Hypothalamus (tissue), 51 donors: ENCODE measurements at places on chromosomes 7 and 10.

- no peak for DNase-seq
Observed at GRCh38 chr10:74947781-74948401, 121.5 kb downstream of the KAT6B start.

GRCh38 chr7:128190051-128190647 is 50.9 kb upstream of the LEP start:
- no peak for DNase-seq

DNA sequence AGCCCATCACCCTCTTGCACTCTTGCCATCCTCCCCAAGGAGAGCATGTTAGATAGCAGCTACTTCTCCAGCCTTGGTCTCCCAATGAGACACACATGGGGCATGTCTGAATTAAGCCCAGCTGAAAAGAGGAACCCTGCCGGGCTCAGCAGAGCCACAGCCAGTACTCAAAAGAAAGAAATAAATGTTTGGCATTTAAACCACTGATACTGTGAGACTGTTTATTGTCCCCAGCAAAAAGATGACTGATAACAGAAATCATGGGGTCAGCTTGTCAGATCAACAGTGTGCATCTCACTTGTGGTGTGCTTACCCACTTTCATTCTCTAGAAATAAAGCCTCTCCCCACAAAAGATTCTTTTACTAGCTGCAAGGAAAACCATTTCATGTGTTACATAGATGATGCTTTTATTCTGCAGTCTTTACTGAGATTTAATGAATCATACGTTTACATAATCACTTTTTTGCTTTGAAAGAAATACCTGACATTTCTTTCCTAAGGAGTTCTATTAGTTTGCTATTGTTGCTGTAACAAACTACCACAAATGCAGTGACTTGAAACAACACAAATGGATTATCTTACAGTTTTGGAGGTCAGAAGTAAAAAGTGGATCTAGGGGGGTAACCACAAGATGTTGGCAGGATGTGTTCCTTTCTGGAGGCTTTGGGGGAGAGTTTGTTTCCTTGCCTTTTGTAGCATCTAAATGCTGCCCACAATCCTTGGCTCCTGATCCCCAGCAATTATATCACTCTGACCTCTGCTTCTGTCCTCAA is 20.9 kb downstream of the ANKRD7 start:
- DNase-seq = no peak

- no peak for DNase-seq
Observed at GRCh38 chr7:36283711-36284130, 105.9 kb upstream of the ANLN start.

- DNase-seq = no peak
Observed at GRCh38 chr7:99623702-99624447, 7.1 kb downstream of the ZSCAN25 start.

GRCh38 chr7:88647825-88648224 is 111.7 kb upstream of the ZNF804B start:
- no peak for DNase-seq

GRCh38 chr10:7703140-7703539 is at the start of gene ITIH2:
TSS of gene ITIH2 (plus strand) at chr10:7703316. CDS start at chr10:7703435, 119 bp downstream.
- DNase-seq = no peak

DNA sequence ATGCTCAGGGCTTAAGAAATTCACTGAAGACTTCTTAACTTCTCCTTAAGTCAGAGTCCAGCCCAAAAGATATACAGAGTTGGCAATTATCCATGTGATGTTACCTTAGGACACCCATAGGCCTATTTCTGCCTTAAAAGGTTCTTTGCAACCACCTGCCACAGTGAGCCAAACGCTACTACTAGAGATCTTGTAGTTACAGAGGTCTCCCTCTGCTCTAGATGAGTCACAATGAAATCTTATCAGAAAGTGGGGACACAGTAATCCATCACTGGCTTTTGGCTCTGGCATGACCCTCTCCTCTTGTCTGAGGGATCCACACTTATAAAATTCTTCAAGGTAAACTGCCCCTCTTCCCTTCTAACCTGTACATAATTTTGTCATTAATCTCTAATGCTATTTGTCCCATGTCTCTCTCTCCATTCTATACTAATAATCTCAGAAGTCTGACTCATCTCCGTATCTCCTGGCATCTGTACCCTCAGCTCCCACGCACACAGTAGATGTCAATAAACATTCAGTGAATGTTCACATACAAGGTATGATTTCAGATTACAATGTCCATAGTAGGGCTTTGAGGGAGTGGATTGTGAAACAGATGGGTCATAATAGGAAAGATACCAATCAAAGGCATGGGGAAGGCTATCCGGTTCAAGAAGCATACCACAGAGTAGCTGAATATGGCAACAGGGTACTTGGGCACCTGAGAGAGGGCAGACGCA is 112.1 kb downstream of the SGMS1 start:
- DNase-seq = no peak

- no peak for DNase-seq
Observed at GRCh38 chr10:50211670-50212069, 39.6 kb downstream of the ASAH2 start.

DNA sequence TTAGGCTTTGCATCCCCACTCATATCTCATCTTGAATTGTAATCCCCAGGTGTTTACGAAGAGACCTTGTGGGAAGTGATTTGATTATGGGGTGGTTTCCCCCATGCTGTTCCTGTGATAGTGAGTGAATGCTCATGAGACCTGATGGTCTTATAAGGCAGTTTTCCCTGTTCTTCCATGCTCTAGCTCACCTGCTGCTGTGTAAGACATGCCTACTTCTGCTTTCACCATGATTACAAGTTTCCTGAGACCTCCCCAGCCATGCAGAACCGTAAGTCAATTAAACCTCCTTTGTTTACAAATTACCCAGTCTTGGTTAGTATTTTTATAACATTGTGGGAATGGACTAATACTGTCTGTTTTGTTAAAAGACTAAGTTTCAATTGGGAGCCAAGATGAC is 35.3 kb upstream of the ZNF92 start:
- DNase-seq = no peak

DNA sequence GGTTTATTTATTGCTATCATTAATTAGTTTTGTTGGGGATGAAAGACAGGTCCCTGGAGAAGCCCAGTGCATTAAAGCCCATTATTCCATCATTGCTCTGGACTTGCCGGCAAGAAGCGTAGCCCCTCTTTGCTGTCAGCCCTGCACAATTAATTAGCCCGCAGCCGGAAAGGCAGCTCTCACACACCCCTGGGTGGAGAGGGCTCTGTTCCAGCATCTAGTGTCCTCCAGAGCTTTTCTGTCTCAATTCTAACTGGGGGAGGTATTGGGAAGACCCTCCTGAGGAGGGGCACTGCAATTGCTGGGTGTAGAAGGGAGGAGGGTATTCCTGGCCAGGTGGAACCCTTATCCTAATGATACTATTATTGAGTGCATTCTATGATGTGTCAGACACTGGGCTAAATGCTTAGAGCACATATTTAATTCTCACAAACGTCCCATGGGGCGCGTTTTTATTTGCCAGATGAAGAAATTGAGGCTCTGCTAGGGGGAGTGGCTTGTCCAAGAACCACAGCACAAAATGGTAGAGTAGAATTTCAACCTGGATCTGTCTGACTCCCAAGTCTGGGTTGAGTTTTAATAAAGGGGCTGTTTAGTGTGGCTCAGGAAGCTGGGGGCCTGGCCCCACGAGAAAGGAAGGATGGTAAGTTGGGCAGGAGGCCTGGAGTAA is 148.1 kb upstream of the PCBD1 start:
- DNase-seq = no peak

GRCh38 chr10:1648648-1649047 is 88.7 kb downstream of the ADARB2 start:
- DNase-seq = no peak
